Stimulated activated CD4-positive, alpha-beta T cell treated with anti-CD3 and anti-CD28 coated beads, Interleukin-15, amount 100 ng/mL, for 24 hours (primary cell): ENCODE measurements at places on chromosomes 12 and 14.

DNA sequence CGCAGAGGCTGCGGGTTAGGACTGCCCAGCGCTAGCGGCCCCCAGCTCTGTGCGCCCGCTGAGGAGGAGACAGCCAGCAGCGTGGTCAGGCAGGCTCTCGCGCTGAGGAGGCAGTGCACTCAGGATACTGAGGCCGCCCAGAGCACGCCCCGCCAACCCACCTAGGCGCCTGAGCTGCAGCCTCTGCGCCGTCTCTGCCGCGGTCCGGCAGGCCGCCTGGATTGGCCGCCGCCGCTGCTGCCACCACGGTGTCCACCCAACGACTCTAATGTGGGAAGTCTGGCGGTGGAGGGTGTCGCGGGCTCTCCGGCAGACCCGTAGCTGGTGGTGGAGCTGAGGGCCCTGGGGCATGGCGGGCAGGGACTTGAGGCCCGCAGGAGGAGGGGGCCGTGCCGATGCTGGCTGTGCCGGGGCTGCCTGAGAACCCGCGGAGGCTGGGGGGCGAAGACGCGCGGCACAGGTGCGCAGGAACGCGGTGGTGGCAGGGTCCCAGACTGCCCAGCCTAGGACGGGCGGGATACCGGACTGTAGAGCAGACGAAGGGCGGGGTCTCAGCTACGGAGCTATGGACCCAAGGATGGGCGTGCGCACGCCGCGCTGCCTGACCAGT lies 69.9 kb downstream of the ASCL4 start:
- DNase-seq, result no peak

GRCh38 chr12:98418357-98419075 lies 96.9 kb upstream of the TMPO start:
- DNase-seq, result no peak

DNA sequence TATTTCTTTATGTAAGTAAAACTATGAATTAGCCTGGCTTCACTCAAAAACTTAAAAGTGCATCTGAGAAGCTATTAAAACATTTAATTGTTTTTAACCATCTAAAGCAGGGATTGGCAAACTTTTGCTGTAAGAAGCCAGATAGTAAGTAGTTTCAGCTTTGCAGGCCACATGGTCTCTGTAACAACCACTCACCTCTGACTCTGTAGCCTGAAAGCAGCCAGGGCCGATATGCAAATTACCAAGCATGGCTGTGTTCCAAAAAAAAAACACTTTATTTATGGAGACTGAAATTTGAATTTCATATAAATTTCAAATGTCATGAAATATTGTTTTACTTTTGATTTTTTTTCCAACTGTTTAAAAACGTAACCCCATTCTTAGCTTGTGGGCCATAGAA lies 95.3 kb downstream of the CIT start:
- DNase-seq, result no peak

DNA sequence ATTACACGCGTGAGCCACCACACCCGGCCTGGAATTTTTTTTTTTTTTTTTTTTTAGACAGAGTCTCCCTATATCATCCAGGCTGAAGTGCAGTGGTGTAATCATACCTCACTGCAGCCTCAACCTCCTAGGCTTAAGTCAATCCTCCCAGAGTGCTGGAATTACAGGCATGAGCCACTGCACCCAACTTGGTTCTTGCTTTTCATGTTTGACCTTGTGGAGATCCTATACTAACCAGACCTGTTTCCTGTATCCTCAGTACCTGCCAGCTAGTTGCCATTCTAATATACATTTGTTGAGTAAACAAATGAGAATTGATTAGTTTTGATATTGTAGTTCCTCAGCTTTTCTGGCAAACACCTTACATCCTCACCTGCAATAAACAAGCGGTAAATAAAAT lies 3.2 kb upstream of the VSIG10 start:
- no peak for DNase-seq

GRCh38 chr12:90036637-90037036 lies 328.0 kb upstream of the ATP2B1 start:
- no peak for DNase-seq

GRCh38 chr14:46215801-46216200 lies 435.8 kb downstream of the RPL10L start:
- DNase-seq, result no peak

DNA sequence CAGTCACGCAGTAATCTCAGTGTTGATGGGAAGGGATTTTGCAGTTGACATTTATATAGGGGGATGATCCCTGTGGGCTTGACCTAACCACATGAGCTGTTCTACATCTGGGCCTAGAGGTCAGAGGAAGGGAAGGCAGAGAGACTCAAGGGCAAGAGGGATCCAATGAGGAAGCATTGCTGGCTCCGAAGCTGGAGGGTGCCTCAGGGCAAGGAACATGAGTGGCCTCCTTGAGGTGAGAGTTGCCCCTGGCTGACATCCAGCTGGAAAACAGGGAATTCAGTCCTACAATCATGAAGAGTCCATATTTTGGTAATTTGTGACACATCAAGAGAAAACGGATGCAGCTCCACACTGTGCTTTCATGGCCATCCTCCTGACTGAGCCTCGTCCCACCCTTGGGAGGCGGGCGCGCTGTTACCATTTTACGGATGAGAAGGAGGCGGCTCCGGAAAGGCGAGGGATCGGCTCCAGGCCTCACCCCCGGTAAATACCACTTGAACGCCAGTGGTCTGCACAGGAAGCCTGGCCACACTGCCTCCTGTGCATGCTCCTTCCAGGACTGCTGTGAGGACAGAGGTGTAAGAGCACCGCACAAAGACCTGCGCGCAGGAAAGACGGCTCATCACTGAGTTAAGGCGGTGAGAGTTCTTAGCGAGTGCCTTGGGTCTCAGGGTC lies 18.5 kb upstream of the FKBP4 start:
- DNase-seq, result no peak

DNA sequence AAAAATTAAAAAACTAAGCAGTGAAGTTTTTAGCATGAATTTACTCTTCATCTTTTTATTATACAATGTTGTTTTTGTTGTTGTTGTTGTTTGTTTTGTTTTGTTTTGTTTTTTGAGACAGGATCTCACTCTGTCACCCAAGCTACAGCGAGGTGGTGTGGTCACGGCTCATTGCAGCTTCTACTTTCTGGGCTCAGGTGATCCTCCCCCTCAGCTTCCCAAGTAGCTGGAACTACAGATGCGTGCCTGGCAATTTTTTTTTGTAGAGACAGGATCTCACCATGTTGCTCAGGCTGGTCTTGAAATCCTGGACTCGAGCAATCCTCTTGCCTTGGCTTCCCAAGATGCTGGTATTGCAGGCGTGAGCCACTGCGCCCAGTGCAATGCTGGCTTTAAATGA lies 11.3 kb downstream of the PPFIBP1 start:
- DNase-seq, result no peak

- no peak for DNase-seq
Observed at GRCh38 chr12:45439039-45439438, 223.1 kb downstream of the ANO6 start.

- DNase-seq, result no peak
Observed at GRCh38 chr14:59358102-59358501, 107.1 kb downstream of the GPR135 start.

DNA sequence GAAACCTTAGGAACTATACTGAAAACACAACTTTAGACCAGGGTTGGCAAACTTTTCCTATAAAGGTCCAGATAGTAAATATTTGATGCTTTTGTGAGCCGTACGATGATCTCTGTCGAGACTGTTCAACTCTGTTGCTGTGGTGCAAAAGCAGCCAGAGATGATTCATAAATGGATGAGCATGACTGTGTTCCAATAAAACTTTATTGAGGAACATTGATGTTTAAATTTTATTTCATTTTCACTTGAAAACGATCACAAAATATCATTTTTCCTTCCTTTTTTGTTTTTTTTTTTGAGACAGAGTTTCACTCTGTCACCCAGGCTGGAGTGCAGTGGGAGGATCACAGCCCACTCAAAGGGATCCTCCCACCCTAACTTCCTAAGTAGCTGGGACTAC lies 105.5 kb downstream of the PTPN11 start:
- DNase-seq, result no peak

- DNase-seq, result peak; percentile 52
Observed at GRCh38 chr12:120710805-120711296, 593 bp downstream of the UNC119B start.

DNA sequence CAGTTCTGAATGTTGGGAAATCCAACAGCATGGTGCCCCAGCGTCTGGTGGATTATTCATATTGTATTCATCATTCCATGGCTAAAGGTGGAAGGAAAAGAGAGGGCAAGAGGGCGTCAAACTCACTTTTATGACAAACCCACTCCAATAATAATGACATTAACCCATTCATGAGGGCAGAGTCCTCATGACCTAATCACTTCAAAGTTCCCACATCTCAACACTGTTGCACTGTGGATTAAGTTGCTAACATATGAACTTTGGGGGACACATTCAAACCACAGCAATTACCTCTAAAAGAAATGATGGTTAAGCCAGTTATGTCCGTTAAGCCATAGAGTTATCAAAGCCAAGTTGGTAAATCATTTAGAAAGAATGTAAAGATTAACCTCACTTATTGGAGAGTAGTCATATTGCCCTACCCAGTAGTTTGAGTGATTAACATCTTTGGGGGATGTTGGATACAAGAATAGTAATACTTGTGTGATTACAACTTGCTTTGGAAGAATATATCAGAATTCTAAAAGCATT lies 212.4 kb upstream of the FLRT2 start:
- DNase-seq, result no peak

DNA sequence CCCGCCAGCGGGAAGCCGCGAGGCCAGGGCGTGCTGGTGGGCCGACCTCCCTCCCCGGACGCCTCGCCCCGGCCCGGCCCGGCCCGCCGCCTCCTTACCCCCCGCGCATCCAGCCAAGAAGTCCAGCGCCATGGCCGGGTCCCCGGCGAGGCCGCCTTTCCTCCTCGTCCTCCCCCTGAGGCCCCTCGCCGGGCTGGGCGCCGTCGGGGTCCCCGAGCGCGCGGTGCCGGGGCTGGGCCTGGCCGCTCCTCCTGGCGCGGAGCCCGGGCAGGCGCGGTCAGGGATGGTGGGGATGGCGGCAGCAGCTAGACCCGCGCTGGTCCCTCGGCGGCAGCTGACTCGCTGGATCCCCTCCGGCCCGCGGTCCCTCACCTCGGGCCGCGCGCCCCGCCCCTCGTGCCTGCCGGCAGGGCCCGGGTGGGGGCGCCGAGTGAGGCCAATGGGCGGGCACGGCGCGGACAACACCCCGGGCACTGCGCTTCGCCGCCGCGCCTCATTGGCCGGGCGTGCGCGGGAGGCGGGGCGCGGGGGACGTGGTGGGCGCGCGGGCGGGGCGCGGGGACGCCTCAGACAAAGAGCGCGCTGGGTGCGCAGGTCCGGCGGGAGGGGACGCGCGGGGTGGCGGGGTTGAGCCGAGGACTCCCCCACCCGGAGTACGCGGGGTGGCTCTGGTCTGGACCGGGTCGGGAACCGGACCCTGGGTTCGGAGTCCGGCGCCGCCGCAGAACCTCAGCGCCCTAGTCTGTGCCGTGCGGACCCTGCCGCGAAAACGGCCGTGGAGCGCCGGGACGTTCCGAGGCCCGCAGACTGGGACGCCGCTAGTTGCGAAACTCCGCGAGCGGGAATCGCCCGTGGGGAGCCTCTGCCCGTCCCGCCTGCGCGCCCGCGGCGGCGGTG lies at the start of gene SLC25A29:
TSS of gene SLC25A29 (minus strand) at position 344 of the 897 bp plus-strand sequence. CDS start at position 132, 212 bp downstream.
- peak; percentile 86 for DNase-seq

- no peak for DNase-seq
Observed at GRCh38 chr14:105039458-105040205, 18.7 kb upstream of the CDCA4 start.
